HEK293T (cell line): ENCODE measurements at places on chromosomes 12 and 14.

- no peak for DNase-seq
These were observed 2.5 kb upstream of the UTP20 start for GRCh38 chr12:101277443-101277842.

GRCh38 chr12:12216349-12217017 lies 50.4 kb downstream of the LRP6 start:
- DNase-seq, result no peak

GRCh38 chr14:101072945-101073597 lies 169.5 kb upstream of the RTL1 start:
- DNase-seq, result peak; percentile 78

DNA sequence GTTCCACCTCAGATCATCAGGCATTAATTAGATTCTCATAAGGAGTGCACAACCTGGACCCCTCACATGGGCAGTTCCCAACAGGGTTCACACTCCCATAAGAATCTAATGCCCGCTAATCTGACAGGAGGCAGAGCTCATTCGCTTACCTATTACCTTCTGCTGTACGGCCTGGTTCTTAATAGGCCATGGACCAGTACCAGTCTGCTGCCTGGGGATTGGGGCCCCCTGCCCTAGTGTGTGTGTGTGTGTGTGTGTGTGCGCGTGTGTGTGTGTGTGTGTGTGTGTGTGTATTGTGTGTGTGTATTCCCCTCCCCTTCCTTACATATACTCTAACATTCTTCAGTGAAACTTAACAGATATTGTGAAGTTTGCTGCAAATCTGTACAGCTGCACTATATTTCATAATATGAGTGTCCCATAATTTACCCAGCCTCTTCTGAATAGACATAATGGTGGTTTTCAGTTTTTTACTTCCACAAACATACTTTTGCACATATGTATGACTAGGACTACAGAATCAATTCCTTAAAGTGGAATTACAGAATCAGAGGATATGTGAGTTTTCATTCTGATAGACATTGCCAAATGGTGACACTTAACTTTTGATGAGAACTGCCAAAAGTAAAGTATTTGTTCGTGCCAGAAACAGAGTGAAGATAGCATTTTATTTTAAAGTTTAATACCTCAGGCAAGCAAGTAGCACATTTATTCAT lies 205.2 kb upstream of the EEA1 start:
- DNase-seq, result no peak

DNA sequence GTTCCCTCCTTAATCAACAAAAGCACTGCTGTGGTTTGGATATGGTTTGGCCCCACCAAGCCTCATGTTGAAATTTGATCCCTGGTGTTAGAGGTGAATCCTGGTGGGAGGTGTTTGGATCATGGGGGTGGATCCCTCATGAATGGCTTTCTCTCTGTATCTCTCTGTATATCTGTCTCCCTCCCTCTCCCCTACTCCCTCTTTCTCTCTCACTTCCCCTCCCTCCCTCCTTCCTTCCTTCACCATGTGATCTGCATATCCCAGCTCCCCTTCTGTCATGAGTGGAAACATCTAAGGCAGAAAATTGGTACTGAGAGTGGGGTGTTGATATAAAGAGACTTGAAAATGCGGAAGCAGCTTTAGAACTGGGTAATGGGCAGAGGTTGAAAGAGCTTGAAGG lies 5.2 kb downstream of the GSKIP start:
- no peak for DNase-seq

GRCh38 chr12:124853781-124854636 lies 9.7 kb downstream of the SCARB1 start:
- DNase-seq, result no peak

GRCh38 chr14:58797010-58797429 lies 159.3 kb downstream of the DACT1 start:
- DNase-seq, result no peak

DNA sequence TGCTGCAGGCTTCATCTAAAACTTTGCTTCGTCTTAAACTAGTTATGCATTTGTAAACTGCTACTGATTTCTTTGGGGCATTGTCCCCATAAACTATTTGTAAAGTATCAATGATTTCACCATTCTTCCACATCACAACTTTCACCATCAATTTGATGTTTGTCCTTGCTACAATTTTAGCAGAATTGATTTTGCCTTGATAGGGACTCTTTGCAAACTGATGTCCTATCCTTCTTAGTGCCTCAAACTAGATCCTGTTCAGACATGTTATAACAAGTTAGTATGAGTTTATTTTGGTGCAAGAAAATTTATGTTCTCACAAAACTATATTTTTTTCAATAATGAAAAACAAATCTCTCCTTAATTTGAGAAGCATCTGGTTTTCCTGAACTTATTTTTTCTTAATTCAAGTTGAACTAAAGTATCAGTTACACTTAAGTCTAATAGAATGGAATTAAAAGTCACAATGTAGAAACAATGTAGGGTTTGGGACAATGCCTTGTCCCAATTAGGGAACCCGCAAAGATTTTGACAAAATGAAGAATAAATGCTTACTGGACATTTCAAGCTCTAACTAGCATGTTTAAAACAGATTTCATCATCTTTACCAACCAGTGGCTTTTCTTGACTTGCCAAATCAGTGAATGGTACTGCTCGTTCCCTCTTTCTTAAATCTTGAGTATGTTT lies 10.1 kb upstream of the ARID4A start:
- DNase-seq, result no peak

GRCh38 chr12:5230156-5230555 lies 186.5 kb downstream of the KCNA5 start:
- no peak for DNase-seq

GRCh38 chr12:123961585-123962345 lies 10.9 kb downstream of the CCDC92 start:
- DNase-seq, result no peak

GRCh38 chr12:120000556-120000955 lies 11.5 kb downstream of the BICDL1 start:
- DNase-seq, result no peak

DNA sequence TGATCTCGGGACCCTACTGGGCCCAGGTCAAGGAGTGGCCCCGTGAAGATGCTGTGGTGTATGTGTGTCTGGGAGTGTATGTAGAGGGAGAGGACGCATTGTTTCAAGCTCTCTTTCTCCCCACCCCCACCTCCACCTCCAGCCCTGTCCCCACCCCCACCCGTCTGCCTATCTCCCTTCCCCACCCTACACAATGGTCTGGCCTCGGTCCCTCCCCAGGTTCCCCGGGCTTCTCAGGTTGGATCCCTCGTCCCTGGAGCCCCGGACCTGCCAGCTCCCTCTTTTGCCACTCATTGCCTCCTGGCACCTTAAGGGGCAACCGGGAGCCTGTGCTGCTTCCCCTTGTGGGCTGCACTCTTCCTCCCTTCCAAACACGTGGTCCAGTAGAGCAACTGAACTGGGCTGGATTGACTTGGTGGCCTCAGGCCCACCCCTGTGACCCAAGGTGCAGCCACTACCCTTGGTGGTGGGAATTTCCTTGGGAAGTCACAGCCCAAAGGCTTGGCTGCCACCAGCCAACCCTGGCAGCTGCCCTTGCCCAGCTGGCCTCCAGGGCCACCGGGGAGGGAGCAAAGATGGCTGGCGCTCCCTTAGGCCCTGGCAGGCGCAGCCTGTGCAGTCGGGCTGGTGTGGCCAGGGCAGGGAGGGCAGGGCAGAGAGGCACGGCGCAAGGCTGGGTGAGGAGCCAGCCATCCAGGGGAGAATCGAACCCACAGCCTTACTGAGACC lies 628 bp downstream of the VRTN start:
- DNase-seq, result no peak

DNA sequence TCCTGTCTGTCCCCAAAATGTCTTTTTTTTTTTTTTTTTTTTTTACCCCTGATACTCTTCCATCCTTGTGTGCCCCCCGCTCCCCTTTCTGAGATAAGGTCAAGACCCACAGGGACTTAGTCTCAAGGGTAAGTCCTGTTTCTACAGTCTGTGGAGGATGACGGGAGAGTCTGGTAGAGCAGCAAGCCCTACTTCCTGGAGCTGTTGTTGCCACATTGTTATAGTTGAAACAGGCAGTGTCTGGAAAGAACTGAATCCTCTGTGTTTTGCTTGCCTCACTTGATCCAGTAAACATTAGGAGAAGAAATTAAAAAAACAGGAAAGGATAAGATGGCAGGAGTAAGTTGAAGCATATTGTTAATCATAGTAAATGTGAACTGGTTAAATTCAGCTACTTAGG lies 45.5 kb downstream of the ZNF664 start:
- DNase-seq, result no peak

- no peak for DNase-seq
These were observed 114.2 kb downstream of the DHRS2 start for GRCh38 chr14:23750357-23750756.

DNA sequence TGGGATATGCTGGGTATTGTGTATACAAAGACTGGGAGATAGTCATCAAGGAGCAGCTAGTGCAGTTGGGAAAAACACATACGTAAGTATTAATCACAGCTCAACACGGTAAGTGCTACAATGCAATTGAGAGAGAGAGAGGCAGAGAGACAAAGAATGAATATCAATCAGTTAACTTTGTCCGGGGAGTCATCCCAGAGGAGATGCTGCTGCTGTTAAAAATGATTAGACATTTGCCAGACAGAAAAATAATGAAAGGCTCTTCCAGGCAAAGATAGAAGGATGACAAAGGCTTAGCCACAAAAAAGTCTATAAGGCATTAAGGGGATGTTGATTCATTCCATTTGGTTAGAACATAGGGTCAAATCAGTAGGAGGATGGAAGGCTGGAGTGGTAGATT lies 45.1 kb downstream of the AKAP6 start:
- no peak for DNase-seq

DNA sequence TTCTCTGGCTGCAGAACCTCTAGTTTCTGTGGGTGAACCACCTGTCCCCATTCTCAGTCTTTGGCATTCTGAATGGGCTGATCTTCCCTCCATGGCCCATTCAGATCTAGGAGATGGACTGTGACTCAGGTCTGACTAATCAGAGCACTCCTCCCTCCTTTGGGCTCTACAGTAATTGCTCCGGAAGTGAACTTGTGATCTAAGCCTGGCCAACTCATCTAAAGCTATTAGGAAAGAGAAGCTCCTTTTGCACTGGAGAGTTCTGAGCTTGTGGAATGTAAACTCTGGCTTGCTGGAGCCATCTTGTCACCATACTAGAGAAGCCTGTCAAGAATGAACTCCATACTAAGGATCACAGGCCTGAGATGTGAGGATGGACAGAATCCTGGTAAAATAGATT lies 168.2 kb downstream of the SUDS3 start:
- DNase-seq, result no peak

DNA sequence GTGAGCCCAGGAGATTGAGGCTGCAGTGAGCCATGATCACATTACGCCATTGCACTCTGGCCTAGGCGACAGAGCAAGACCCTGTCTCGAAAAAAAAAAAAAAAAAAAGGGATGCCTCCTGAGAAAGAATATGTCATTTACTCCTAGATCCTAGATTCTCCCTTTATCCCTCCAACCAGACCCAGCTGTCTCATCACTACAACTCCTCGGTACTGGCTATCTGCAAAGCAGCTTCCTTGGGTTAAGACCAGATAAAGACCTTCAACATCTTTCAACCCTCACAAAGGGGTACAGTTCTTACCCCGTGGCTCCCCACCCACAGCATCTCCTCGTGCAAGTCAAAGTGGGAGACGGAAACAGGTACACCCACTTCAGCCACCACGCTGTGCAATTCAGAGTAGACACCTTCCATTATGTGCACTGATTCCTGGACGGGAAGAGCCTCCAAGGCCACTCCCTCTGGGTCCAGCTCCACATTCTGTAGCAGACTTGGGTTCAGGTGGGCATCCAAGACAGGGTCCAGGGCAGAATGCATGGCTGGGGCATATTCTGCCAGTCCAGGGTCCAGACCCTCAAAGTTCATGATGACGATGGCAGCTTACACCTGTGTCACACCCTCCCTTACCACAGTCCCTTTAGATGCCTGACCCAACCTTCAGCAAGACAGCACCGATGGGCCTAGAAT lies 1.1 kb downstream of the PAN2 start:
- DNase-seq, result no peak

DNA sequence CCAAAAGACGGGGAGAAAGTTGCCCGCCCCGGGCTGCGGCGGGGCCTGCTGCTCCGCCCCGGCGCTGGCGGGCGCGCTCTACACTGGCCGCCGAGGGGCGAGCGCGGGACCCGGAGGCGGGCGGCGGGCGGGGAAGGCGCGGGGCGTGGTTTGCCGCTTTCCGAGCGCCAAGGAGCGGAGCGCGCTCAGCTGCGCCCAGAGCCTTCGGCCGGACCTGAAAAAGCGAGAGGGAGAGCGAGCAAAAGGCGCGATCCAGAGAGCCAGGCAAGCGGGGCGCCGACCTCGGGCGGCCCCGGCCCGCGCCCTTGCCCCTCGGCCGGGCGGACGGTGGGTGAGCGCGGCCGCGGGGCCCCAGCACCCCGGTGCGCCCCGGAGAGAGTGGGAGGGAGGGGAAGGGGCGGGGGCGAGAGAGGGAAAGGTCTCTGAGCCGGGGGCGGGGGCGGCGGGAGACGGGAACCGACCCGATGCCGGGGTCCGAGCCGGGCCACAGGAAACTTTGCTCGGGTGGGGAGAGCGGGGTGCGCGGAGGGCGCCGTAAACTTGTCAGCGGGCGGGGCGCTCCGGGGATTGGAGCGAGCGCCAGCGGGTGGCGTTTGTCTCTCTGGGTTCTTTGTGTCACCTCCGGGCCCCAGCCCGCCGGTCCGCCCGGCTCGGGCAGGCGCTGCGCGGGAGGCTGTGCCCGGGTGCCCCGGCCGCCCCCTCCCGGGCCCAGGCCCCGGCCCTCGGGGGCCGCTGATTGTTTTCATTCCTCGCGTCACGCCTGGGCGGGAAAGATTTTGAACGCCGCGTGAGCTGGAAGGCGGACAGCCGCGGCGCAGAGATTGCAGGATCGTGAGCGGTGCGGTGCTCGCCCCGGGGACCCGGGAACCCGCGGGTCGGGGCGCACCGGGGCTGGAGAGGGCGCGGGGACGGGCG lies at the start of gene SYNE2:
Gene SYNE2 (plus strand): TSS at position 188 of the 915 bp plus-strand sequence. CDS start 56,145 bp downstream, outside the sequence.
- peak; percentile 89 for DNase-seq

GRCh38 chr12:5554711-5555110 lies 122.8 kb downstream of the NTF3 start:
- no peak for DNase-seq

DNA sequence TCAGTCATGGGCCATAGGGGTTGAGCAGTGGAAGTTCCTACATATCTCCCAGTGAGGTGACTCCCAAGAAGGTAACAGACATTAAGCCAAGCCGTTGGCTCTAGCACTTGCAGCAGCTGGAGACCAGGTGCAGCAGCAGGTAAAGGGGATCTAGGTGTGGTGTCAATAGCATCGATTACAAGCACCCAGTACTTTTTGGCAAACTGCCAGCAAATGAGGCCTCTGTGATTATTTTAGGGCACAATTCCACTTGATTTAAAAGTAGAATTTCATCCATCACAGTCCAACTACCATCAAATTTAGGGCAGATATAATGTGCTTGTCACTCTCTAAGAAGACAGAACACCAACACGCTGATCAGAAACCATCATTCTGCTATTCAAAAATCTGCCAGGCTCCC lies 224.1 kb upstream of the EGLN3 start:
- no peak for DNase-seq

GRCh38 chr14:44657203-44657602 lies 150.1 kb upstream of the FSCB start:
- DNase-seq, result no peak
